ENCODE measurements at places on chromosomes 12 and 14.
A peak's percentile ranks its signal among the peaks of the same experiment; 100 is the strongest.

- no peak for DNase-seq
Observed at GRCh38 chr14:106670011-106670410, 1143.6 kb downstream of the TMEM121 start.

GRCh38 chr12:104490850-104491249 is 34.1 kb downstream of the CHST11 start:
- DNase-seq: no peak

DNA sequence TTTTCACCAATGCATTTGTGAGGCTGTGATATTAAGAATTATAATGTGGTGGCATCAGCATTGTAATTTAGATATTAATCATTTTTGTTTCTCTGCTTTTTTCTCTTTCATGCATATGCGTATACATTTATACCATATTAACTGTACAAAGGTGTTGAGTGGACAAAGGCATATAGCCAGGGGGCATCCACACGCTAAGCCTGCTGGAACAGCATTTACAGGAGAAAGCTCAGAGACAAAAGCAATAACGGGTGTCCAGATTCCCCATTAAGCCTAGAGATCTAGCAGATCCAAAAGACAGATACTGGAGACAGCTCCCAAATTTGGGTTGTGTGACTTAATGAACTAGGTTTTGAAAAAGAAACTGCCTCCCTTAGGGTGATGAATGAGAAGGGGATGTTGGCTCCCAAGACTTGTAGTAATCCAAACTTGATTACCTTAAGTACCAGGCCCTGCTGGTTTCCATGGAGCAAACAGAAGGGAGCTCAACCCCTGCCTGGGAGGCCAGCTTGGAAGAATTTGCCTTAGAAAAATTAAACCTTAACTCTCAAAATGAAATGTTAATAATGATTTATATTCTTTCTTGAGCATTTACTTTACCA is 181.9 kb downstream of the SLC6A15 start:
- no peak for DNase-seq

GRCh38 chr14:98138666-98139065 is 1133.3 kb downstream of the BCL11B start:
- no peak for DNase-seq

DNA sequence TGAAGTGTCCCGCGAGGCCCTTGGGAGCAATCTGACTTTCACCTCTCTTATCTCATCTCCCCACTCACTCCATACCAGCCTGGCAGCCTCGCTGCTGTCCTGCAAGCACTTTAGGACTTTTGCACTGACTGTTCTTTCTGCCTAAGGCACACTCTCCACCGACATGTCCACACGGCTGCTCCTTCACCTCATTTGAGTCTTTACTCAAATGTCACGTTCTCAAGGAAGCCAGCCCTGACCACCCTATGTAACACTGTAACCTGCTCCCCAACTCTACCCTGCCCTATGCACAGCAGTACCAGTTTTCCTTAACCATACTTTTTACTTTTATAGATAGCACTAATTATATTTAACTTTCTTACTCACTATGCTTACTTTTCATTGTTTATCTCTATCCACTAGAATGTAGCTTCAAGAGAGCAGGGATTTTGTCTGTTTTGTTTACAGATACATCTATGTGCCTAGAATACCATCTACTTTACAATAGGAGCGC is 32.0 kb downstream of the PRKD1 start:
- no peak for DNase-seq

DNA sequence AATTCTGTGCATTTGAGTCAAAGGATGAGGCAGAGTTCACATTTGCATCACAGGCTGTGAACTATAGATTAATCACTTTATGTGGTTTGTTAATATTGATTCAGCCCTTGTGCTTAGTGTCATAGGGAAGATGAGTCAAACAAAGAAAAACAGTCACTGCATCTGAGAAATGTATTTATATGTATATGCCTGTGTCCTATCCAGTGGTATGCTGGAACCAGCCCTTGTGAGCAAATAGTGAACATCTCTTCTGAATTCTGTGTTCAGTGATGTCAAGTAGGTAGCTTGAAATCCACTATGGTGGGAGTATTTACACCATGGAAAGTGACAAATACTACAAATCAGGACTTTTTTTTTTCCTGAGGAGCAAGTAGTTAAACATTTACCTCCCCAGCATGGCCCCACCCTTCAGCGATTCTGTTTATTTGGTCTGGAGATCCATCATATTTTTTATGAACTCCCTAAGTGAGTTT is 128.5 kb downstream of the HMGA2 start:
- DNase-seq: no peak

GRCh38 chr12:104480826-104481440 is 24.2 kb downstream of the CHST11 start:
- DNase-seq: no peak

GRCh38 chr14:21054123-21054767 is 3.4 kb upstream of the RNASE8 start:
- DNase-seq: no peak

- DNase-seq: no peak
Observed at GRCh38 chr12:16542586-16542985, 63.4 kb downstream of the LMO3 start.

- DNase-seq: no peak
Observed at GRCh38 chr12:89179245-89179644, 173.1 kb downstream of the DUSP6 start.

DNA sequence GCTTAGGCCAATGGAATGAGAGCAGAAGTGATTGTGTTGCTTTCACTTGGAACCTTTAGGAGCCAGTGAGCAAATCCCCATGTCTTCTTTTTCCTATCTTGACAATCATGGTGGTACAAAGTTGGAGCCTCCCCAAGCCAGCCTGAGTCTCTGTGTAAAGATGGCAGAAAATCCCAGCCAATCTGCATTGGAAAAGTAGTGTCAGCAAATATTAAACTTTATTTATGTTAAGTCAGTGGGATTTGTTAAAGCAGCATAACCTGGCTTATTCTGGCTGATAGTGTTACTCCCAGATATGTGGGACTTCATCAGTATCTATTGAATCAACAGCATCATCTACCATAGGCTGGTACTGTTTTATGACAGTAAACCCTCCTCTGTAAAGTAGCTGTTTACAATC is 2.2 kb upstream of the NUAK1 start:
- DNase-seq: no peak

- no peak for DNase-seq
Observed at GRCh38 chr12:96421014-96421413, 20.8 kb upstream of the CDK17 start.

DNA sequence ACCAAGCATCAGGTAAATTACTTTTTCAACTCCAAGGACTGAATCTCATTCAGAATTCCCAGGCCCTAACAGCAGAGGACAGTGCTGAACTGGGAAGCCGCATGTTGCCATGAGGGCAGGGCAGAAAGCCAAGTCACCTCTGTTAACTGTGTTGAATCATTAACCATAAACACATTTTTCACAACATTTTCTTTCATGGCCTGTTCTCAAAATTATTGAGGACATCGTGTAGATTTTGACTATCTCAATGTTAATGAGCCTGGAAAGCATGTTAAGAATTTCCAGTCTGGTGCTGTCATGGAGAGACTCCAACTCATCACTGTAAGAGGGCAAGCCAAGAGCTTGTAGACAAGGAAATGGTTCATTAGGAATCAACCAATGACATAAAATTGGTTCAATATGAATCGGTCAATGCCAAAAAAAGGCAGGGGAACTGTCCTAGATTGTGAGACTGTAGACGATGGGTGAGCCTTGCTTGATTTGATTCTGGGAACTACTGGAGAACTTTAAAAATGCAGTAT is 33.7 kb downstream of the CPM start:
- peak; percentile 88 for DNase-seq

- DNase-seq: no peak
Observed at GRCh38 chr14:75494896-75495295, 27.4 kb upstream of the BATF start.

- no peak for DNase-seq
Observed at GRCh38 chr12:110943373-110943772, 23.0 kb upstream of the MYL2 start.

DNA sequence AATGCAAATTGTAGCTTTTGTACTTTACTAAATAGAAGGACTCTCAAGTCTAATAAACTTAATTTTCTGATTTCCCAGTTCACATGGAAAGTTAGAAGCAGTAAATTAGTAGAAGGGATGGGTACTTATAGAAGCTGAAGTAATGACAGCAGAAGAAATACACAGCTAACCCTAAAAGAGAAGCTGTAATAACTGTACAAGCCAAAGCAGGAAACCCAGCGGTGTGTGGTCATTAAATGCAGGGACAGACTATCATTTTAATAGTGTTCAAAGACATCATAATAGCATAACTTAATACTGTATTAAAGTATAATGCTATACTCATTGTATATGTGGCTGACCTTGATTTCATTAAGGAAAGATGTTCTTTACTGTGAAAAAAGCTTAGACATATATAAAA is 74.9 kb downstream of the PCNX1 start:
- no peak for DNase-seq

- no peak for DNase-seq
Observed at GRCh38 chr12:1189163-1189562, 198.1 kb downstream of the ERC1 start.

DNA sequence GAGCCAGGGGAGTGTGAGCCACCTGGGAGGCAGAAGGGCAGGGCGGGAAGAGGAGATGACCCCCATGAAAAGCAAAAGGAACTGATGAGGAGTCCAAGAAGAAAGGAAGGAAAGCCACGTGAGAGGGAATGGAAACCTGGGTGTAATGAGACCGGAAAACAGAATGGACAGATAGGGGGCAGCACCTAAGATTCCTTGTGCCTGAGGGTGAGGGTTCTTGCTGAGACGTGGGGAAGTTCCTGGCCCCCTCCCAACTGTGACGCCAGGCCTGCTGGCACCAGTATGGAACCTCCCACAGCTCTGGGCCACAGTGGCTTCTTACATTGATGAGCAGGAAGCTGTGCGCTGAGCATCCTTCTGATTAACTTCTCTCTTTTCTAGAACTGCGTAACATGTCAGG is 30.8 kb downstream of the TTC7B start:
- DNase-seq: no peak

DNA sequence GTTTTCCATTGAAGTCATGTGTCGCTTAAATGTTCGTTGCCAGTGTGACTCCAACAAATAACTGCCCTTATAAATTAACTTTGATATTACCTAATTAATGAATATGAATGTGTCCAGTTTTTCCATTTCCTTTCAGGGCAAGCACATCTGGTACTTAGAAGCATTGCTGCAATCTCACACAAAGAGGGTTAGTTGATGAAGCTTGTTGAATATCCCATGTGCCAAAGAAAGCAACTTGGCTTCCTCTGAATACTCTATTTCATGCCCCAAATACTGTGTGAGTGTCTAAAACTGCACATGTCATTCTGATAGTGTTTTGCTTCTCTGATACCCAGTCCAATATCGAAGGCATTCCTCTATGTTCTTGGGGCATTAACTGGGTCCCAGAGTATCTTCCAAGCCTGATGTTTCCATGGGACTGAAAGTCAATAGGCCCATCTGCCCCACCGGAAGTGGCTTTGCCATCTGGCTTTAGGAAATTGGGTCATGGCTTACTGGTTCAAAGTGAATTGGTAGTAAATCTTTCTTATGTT is 75.8 kb upstream of the CNTN1 start:
- DNase-seq: no peak

DNA sequence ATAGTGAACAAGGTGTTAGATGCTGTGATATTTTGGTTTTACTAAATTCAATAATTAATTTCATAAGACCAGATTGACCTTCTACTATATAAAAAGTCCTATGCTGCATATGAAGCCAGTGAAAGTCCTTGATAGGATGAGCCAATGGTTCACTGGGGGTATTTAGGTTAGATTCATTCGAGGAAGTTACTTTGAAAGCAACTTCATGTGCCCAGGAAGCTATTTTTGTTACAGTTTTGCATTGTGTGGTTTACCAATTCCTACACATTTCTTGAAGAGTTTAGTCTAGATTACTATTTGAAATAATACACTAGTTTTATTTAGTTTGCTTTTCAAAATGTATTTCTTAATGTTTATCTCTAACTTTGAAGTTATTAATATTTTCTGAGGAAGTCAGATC is 58.5 kb upstream of the RMST start:
- no peak for DNase-seq

DNA sequence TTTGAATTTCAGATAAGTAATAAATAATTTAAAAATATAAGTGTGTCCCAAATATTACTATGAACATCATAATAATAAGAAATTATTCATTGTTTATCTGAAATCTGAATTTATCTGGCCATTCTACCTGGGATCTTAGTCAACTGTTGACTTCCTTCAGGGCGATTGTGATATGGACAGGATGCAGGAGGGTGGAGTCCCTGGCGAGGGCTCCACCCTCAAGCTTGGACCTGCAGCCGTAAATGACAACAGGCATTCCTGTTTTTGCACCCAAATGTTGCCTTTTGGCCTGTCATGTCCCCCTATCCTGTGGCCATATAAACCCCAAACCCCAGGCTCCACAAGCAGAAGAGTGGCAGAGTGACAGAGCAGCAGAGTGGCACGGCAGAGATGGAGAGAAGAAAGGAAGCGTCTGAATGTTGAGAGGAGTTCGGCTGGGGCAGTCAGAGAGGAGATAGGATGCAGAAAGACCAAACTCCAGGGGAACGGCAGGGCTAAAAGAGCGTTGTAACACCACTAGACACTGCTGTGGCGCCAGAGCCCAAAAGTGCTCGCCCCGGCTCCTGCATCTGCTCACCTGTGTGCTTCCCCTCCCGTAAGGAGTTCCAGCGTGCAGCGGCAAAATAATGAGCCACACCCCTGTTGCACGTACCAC is 39.4 kb upstream of the FUT8 start:
- no peak for DNase-seq

GRCh38 chr14:49898485-49898884 is 5.6 kb downstream of the ARF6 start:
- no peak for DNase-seq

DNA sequence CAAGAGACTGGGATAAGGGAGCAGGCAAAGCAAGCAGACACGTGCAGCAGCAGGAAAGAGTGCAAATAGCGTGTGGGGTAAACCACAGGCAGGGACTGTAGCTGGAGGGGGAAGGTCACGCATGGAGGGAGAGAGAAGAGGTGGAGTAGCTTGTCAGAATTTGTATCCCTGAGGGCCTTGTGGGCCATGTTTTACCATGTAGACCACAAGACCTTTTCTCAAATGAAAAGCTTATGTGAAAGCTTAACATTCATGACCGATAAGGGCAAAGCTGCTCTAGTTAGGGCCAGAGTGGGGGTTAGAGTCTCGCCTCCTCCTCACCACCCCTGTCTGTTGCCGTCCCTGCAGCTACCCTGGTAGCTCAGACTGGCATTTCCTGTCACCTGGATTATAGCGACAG is 152.9 kb upstream of the E2F7 start:
- no peak for DNase-seq

GRCh38 chr14:58846682-58847465 is 209.1 kb downstream of the DACT1 start:
- no peak for DNase-seq

DNA sequence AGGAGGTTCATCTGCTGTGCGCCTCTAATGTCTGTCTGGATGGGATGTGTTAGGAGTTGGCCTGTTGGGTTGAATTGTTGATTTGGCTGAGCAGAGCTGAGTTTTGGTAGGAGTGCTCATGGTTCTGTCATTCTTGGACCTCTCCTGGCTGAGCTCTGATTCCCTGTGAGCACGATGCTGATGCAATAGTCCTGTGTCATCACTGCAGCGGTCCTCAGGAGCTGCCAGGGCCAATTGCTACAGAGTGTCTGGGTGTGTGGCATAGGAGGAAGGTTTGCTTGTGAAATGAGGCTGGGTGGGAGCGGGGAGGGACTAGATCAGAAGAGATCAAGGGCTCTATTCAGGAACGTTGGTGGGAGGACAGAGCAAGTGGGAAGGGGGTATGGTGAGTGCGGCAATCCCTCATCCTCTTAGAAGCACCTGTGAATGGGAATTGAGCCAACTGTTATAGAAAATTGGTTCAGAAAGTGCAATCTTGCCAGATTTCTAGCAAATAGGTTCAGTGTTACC is 21.2 kb downstream of the PEX5 start:
- no peak for DNase-seq

- DNase-seq: no peak
Observed at GRCh38 chr14:77197988-77198387, 16.4 kb downstream of the TMEM63C start.
